ENCODE measurements at places on chromosomes 5 and 9. TPM values are rescaled to one million over a fixed set of nuclear protein-coding genes. Genes with fewer than 3 reads are reported as not detected.

Gene SMC2
- total RNA-seq = 9.8 TPM

Gene KIF20A
- 2.1 TPM for total RNA-seq

Gene PCSK1
- 0.59 TPM for total RNA-seq

Gene CER1
- total RNA-seq = not detected

Gene LAMC3
- 2.1 TPM for total RNA-seq

Gene NUTM2G
- not detected for total RNA-seq

Gene SEMA5A
- total RNA-seq = 3.0 TPM

Gene PCDHGA7
- 10.8 TPM for total RNA-seq

Gene GMCL2
- not detected for total RNA-seq

Gene MAP1B
- 258 TPM for total RNA-seq

Gene NUDT12
- total RNA-seq = 12.8 TPM

Gene PCA3
- total RNA-seq = 0.16 TPM

Gene SNCB
- not detected for total RNA-seq

Gene SPRY4
- total RNA-seq = 13.0 TPM

Gene MCTP1
- 57.8 TPM for total RNA-seq

Gene OR1J2
- not detected for total RNA-seq

Gene MEIKIN
- not detected for total RNA-seq

Gene ADAMTS6
- 3.9 TPM for total RNA-seq

Gene CEMIP2
- total RNA-seq = 81.2 TPM

Gene CDC23
- 22.0 TPM for total RNA-seq

Gene FCN1
- 2.9 TPM for total RNA-seq

Gene C5orf15
- 41.0 TPM for total RNA-seq

Gene TUSC1
- total RNA-seq = 22.6 TPM

Gene ZNG1F
- 6.4 TPM for total RNA-seq

Gene FOXD1
- total RNA-seq = not detected

Gene SLC2A8
- 38.7 TPM for total RNA-seq

Gene TRAF2
- total RNA-seq = 8.9 TPM

Gene DOK3
- total RNA-seq = 1.6 TPM

Gene CDO1
- 54.7 TPM for total RNA-seq

Gene PCYOX1L
- total RNA-seq = 6.6 TPM

Gene CDC14B
- 23.9 TPM for total RNA-seq

Gene SV2C
- total RNA-seq = 0.59 TPM

Gene F2RL2
- total RNA-seq = 3.4 TPM

Gene C7
- total RNA-seq = 447 TPM

Gene RASGRF2
- 11.1 TPM for total RNA-seq

All from breast epithelium (tissue), 4 donors.